ENCODE measurements at places on chromosomes 16 and 17.
A peak's percentile ranks its signal among the peaks of the same experiment; 100 is the strongest.

- DNase-seq, result no peak
Measured at GRCh38 chr16:2973093-2973492, 3.9 kb downstream of the PAQR4 start.

DNA sequence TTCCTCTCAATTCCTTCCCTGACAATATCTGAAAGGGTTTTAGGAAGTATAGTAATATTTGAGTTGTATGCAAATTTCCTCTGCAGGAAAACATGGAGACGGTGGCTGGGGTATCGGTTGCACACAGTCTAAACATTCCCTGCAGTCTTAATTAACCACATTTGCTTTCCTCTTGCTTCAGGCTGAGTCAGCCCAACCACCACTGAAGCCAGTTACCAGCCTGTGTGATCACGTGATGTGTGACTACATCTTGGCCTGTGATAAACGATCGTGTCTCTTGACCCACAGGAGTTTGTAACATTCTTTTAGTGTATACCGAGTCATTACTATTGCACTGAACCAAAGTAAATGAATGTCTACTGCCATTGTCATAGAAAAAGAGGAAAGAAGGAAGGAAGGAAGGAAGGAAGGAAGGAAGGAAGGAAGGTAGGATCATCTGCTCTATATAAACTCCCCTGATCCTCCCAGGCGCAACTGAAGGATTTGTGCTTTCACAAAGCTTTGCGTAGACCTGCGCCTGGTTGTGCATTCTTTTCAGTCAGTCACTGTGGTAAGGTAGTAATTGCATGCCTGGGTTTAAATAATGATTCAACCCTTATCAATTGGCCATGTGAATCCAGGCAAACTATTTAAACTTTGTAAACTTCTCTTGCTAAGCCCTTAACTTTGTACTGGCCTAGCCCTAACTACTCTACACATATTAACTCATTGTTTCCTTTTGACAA is 280.6 kb upstream of the SALL1 start:
- DNase-seq, result peak; percentile 65

DNA sequence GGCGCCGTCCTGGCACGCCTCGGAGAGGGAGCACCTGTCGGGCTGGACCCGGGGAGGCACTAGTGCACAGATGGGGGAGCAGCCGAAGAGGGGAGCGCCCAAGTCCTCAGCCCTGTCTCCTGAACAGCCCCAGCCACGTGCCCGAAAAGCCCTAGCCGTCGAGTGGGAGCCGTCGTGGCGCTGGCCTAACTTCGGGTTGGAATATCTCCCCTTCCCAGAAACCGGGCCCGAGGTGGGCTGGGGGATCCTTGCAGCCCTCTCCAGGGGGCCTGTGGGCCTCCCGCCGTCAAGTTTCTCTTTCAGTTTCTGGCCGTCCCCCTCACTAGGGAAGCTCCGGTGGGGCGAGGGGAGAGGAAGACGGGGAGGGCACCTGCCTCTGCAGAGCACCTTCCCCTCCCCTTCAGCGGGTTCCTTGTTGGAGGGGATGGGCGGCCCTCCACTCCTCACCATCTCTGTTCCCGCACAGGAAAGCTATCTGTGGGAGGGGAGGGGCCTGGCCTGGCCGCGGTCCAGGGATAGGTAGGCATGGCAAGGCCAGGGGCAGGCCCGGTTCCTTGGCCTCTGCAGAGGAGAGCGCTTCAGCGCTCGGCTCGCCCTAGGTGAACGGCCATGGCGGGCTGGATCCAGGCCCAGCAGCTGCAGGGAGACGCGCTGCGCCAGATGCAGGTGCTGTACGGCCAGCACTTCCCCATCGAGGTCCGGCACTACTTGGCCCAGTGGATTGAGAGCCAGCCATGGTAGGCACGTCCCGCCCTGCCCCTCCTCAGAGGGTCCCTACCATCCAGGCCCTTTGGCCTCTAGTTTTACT is 709 bp downstream of the STAT5A start:
- DNase-seq, result no peak

GRCh38 chr16:73792199-73793020 is 504.2 kb upstream of the PSMD7 start:
- no peak for DNase-seq

- no peak for DNase-seq
Measured at GRCh38 chr17:75876190-75876937, 2.0 kb downstream of the TRIM47 start.

DNA sequence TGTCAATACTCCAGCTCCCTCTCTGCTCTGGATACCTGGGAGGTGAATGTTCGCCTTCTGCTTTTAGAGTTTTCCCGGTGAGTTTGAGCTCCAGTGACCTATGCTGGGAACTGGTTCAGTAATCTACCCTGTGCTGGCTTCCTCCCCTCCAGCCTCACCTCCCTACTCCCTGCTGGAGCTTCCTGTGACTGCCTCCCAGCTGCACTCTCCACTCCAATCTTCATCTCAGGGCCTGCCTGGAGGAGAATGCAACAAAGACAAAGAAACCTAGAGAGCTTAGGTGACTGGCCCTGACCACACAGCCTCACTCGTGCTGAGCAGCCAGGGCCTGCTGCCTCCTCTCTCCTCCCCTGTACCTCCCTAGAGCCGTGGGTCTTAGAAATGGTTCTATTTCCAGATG is 101.6 kb upstream of the FOXF1 start:
- no peak for DNase-seq

GRCh38 chr16:84724606-84725309 is 25.0 kb downstream of the USP10 start:
- no peak for DNase-seq

DNA sequence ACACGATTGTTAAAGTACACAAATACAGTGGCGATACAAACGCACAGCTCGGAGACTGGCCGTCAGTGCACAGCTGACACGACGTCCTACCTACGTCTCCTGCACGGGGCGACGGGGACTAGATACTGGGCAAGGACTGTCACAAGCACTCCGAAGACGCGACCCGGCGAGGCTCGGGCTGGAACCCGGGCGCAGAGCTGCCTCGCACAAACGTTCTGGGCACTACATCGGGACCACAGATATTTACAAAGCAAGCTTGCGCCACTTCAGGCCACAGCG is 13.8 kb downstream of the SLC16A3 start:
- DNase-seq, result no peak

All from nucleus accumbens (tissue), 56 donors.